ENCODE measurements at places on chromosomes 11 and 22.
A peak's percentile ranks its signal among the peaks of the same experiment; 100 is the strongest.

- no peak for DNase-seq
These were observed 9.5 kb downstream of the MRPL17 start for GRCh38 chr11:6673523-6674218.

- DNase-seq, result no peak
These were observed 37.6 kb upstream of the RIC3 start for GRCh38 chr11:8206251-8207079.

GRCh38 chr11:95711945-95712221, 77.7 kb downstream of the FAM76B start:
- DNase-seq, result no peak

- no peak for DNase-seq
These were observed 57.8 kb downstream of the BRD1 start for GRCh38 chr22:49769691-49770546.

DNA sequence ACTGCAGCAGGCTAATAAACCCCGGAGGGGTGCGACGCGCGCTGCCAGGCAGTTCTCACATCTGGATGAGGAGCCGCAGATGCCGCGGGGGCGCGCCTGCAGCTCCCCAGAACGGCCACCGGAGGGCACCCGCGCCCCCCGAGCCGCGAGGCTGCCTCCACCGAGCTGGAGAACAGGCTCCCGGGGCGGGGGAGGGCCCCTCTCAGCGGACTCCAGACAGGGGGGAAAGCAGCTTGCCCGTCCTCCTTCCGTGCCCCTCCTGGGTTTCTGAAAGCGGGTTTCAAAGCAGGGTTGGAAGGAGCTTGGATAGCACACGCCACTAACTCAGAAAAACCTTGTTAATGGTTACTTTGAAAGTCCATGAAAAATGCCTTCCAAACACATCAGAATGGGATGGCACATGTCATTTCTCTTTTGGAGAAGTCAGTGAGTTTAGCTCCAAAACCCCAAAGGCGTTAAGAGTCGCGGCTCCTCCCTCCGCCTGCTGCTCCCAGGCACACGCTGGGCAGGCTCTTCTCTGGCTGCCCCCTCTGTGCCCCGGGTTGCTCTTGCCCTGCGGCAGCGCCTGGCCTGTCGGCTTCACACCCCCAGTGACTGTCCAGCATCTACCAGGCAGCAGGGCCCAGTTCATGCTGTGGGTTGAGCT, 317.8 kb downstream of the NTM start:
- DNase-seq, result peak; percentile 50

- DNase-seq, result no peak
These were observed 144.0 kb downstream of the FBXO7 start for GRCh38 chr22:32618441-32619140.
